ENCODE measurements at places on chromosomes 13 and 19. TPM values are rescaled to one million over a fixed set of nuclear protein-coding genes. Genes with fewer than 3 reads are reported as not detected.

The S1PR5 gene
- total RNA-seq = 0.15 TPM

The BEST2 gene
- total RNA-seq = not detected

The ATXN8OS gene
- total RNA-seq = not detected

The FFAR1 gene
- not detected for total RNA-seq

The ZNF284 gene
- 3.8 TPM for total RNA-seq

The KIR3DL3 gene
- not detected for total RNA-seq

The FOXO1 gene
- total RNA-seq = 0.83 TPM

The NXNL1 gene
- not detected for total RNA-seq

The SPTBN4 gene
- 18.4 TPM for total RNA-seq

The LIN7B gene
- 7.4 TPM for total RNA-seq

The GPR12 gene
- not detected for total RNA-seq

The ZNF229 gene
- total RNA-seq = 15.2 TPM

The FOSB gene
- total RNA-seq = 0.73 TPM

The SPC24 gene
- total RNA-seq = 111 TPM

The MAB21L1 gene
- total RNA-seq = 2.6 TPM

The SLC46A3 gene
- total RNA-seq = 5.1 TPM

The PSG2 gene
- total RNA-seq = 0.50 TPM

The MATK gene
- total RNA-seq = 0.15 TPM

The ATP4B gene
- total RNA-seq = not detected

The KASH5 gene
- not detected for total RNA-seq

The CEACAM3 gene
- total RNA-seq = not detected

The TYROBP gene
- not detected for total RNA-seq

The CYP4F2 gene
- total RNA-seq = not detected

The PSG7 gene
- total RNA-seq = 0.44 TPM

The THSD1 gene
- 8.3 TPM for total RNA-seq

The ERF gene
- total RNA-seq = 31.9 TPM

The MBD3L2 gene
- not detected for total RNA-seq

The TUBGCP3 gene
- 19.9 TPM for total RNA-seq

The KLF12 gene
- total RNA-seq = 11.6 TPM

The KLK1 gene
- total RNA-seq = not detected

The CRX gene
- total RNA-seq = not detected

The ASF1B gene
- total RNA-seq = 11.9 TPM

The SLC10A2 gene
- not detected for total RNA-seq

The SELENOV gene
- not detected for total RNA-seq

The MRPL4 gene
- total RNA-seq = 25.3 TPM

The RNF113B gene
- total RNA-seq = not detected

The COL4A2 gene
- total RNA-seq = 56.1 TPM

The CDX2 gene
- not detected for total RNA-seq

The ZNF541 gene
- not detected for total RNA-seq

The C3 gene
- total RNA-seq = 42.7 TPM

The ARL11 gene
- not detected for total RNA-seq

Measured in smooth muscle cell of trachea (primary cell).